Liver (tissue), 10 donors: ENCODE measurements at places on chromosomes 1 and 21. TPM values are rescaled to one million over a fixed set of nuclear protein-coding genes. Genes with fewer than 3 reads are reported as not detected.

NUF2 gene
- not detected for total RNA-seq

DNA sequence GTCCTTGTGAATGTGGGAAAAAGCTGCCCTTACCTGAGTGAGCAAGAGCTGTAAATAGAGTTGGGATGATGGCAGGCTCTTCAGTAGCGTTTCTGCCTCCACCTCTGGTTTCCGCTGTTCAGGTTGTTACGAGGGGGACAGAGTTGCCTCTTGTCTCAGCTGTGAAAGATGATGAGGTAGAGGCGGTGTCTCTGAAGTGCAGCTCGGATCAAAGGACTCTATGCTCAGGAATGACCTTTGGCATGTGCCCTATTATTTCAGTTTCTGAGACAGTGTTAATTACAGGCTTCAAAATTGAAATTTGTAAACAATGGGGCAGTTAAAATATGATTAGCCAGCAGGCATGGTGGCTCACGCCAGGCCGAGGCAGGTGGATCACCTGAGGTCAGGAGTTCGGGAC is 70.3 kb downstream of the VPS26C start:
- DNase-seq: no peak

DNA sequence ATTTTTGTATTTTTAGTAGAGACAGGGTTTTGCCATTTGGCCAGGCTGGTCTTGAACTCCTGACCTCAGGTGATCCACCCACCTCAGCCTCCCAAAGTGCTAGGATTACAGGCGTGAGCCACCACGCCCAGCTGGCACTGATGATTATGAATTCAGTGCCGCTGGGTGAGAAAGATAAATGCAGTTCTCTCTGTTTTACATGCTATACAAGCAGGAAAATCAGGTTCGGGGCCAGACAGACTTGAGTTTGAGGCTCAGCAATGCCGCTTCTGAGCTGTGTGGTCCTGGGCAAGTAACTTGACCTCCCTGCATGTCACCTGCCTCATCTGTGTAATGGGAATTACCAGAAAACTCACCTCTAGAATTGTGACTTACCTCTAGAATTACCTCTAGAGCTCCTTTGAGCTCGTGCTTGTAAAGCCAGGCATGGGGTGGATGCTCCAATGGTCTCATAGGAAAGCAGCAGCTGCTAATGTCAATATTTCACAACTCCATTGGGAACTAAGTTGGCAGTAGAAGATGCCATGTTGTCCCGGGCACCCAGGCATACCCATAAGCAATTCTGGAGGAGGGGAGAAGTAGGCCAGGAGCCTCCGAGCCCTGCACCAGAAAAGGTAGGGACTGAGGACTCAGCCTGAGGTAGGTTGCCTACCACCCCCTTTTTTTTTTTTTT is 119.8 kb upstream of the SLC25A33 start:
- DNase-seq: no peak

DNA sequence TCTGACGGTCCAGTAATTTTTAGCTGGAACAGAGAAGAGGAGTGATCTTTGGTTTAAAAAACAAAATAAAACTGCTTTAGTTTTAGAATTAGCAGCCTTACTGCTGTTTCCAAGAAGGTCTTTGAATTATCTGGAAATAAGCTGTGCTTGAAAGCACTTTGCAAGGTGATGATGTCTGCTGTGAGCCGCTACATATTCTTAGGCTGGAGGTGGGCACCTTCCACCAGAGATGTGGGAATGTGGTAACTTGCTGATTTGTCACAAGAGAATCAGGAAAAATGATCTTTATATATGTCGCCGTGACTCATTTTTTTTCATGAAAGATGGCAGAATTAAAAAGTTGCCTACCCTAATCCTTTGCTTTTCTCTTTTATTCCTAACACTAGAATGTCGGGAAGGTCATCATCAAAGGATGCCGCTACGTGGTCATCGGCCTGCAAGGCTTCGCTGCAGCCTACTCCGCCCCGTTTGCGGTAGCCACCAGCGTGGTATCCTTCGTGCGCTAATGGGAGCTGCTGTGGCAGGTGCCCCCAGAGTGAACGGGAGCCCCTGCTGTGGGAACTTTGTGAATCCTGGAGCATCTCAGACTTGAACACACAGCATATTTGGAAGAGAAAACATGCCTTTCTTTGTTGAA is 6.2 kb downstream of the C1orf115 start:
- DNase-seq: no peak

- no peak for DNase-seq
Observed at GRCh38 chr1:25814549-25815087, 5.1 kb upstream of the MTFR1L start.

DNA sequence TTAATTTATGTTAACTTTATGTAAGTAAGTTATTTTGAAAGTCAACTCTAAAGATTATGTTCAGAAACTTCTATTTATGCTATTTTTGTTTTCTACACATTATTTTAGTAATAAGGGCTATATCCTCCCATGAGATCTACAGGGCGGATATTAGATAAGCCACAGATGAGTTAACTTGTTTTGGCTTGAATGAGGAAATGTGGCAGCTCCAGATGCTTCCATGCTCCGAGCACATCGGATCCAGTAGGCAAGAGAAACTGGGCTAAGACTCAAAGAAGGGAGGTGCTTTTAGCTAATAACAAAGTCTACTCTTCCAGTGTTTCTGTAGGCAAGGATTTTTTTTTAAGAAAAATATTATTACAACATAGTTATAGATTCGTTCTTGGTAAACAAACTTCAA is 20.0 kb upstream of the LAMC1 start:
- DNase-seq: no peak

DNA sequence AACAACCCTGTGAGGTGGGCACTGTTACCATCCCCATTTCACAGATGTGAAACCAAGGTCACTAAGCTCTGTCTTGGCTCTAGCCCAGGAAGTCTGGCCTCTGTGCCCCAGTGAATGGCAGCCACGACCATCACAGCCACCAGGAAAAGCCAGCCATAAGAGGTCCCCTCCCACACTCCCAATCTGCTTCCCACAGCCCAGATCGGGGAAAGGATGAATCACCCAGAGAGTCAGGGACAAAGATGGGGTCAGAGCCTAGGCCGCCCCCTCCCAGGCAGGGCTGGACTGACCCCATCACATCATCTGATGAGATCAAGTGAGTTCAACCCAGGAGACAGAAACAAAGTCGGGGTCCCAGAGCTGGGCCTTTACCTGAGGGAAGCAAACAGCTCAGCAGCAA is 22.9 kb upstream of the COL16A1 start:
- no peak for DNase-seq

DNA sequence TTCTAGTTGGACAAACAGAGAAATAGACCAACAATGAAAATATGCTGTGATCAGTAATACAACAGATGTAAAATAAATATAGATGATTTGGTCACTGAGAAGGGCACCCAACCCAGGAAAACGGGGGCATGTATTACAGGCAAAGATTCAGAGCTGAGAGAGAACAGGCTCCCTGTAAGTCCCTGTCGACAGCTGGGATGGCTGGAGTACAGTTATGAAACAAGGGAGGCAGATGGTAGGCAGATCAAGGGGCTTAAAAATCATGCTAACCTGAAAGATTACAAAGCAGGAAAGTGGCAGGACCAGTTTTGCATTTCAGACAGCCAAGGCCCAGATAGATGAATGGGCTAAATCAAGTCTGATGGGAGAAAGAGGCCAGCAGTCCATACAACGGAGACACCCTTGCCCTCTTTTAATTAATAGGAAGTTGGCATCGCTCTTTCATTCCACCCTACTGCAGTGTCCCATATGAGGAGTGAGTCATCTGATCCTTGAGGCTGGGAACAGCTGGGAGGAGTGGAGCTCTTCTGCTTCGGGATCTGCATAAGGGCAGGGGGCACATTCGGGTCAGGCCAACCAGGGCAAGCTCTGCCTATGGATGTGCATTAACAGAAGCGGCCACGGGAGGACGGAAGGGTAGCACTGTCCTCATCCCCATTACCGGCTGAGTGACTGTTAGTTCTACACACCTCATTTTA is 171.1 kb downstream of the DAB1 start:
- no peak for DNase-seq

DNA sequence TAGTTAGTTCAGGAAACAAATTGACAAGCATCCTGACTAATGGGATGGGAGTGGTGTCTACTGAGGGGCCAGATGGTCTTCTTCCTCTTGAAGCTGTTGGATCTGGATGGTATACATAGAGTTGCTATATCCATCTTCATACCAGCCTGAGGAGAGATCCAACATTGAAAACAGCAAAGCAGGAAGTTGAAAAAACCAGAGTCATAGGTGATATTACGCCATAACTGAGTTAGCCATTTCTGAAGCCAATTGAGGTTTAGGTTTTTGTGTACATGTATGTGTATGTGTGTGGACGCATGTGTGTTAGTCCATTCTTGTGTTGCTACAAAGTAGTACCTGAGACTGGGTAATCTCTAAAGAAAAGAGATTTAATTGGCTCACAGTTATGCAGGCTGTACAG is 2.3 kb upstream of the TSPAN2 start:
- DNase-seq: no peak

DNA sequence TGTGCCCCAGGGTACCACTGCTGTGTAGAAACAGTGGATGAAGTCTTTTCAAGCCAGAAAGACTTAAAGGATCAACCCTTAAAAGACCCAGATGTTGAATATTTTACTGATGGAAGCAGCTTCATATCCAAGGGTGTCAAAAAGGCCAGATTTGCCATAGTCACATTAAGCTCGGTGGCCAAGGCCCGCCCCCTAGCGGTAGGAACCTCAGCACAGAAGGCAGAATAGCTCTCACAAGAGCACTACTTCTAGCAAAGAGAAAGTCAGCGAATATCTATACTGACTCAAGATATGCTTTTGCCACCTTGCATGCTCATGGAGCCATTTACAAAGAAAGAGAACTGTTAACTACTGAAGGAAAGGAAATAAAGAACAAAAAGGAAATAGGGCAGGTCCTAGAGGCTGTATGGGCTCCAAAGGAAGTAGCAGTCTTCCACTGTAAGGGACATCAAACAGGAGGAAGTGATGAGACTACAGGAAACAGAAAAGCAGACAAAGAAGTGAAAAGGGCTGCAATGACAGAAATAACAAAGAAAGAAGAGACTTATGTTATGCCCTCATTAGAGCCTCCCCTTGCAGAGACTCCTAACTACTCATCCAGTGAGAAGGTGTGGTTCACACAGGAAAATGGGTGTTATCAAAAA is 90.5 kb downstream of the LIPI start:
- DNase-seq: no peak
